T-helper 9 cell (primary cell): ENCODE measurements at places on chromosomes 7 and 10.

DNA sequence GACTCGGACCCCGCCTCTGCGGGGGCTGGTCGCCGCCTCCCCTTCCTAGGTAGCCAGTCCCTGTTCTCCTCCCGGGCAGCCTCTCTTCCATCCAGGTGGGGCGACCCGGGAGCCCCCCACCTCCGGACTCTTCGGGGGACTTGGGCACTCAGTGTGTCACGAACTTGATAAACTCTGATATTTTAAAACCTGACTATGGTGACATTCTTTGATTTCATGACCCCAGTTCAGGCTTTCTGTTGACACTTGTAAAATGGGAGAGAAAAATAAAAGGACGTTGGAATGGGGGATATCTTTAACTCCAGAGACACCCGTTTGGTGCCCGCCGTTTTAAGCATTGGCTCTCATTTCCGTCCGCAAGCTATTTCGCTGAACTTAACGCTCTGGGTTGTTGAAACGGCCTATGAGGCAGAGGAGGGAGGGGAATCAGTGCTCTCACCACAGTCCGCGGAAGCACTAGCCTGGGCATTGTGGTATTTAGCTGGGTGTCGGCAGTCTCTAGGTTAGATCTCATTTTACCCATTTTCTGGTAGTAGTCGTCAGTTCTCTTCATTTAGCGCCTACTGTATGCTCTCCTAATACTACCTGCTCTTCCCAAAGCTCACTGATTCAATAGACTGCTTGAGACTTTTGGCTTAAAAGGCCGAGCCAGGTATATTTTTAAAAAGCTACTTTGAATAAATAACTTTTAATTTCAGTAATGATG, 738 bp downstream of the VPS26A start:
- DNase-seq, result peak; percentile 23

GRCh38 chr10:15121707-15122106, 24.6 kb downstream of the RPP38 start:
- DNase-seq, result no peak

GRCh38 chr7:1741751-1742554, 71.9 kb downstream of the ELFN1 start:
- DNase-seq, result no peak

DNA sequence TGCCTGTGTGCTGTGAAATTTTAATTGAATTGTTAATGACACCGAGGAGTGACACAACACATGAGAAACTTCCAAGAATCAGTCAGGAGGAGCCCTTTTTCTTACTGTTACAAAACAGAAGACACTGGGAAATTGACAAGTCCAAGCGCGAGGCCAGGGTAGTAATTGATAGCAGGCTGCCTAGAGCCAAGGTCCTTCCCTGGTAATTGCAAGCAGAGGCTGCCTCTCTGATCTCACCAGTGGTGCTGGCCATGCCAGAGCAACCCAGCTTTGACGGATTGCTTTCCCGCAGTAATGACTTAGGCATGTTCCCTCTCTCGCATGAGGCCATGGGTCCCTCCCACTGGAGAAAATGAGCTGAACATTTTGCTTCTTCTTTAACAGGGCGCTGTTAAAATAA, 111.5 kb downstream of the LRMDA start:
- no peak for DNase-seq

- DNase-seq, result no peak
Observed at GRCh38 chr7:134932707-134933370, 53.5 kb upstream of the AGBL3 start.

- no peak for DNase-seq
Observed at GRCh38 chr7:138934861-138935260, 46.3 kb downstream of the KIAA1549 start.

GRCh38 chr10:10886861-10887531, 130.7 kb upstream of the CELF2 start:
- DNase-seq, result no peak

DNA sequence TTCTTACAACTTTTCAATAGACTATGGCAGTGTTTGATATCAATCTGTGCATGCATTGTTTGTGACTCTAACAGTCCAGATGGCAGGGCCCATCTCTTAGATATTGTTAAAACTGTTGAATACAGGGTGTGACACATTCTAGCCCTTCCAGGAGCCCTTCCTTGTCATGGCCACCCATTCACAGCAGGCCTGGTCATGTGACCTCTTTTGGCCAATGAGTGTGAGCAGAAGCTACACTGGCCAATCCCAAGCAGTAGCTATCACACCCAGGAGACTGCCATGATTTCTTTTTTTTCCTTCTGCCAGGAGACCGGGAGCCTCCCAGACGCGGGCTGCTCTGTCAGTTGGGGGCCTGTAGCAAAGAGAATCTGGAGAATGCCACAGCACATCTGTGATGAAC, 655.4 kb upstream of the MKI67 start:
- no peak for DNase-seq

- no peak for DNase-seq
Observed at GRCh38 chr7:24325708-24326107, 41.7 kb downstream of the NPY start.

- DNase-seq, result no peak
Observed at GRCh38 chr7:45347804-45348203, 190.2 kb downstream of the RAMP3 start.

DNA sequence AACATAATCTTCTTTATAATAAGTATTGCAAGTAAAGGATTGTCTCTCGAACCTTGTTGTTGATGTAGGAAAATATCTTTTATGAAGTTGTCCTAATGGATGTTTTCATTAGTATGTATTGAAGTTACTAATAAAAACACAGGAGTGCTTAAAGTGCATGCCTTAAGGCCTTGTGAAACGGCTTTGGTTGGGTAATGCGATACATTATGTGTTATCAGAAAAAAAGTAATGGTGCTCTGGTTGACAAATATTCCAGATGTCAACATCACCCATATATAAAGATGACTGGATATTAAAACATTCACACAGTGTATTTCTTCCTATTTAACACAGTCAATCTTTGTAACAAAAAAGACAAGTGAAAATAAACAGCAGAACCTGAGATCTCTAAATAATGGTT, 310.7 kb downstream of the PRKG1 start:
- DNase-seq, result no peak

GRCh38 chr10:13167568-13167967, 6.2 kb downstream of the MCM10 start:
- DNase-seq, result no peak

GRCh38 chr7:88111140-88111743, 108.6 kb downstream of the SRI start:
- DNase-seq, result no peak

- no peak for DNase-seq
Observed at GRCh38 chr7:49718760-49719159, 54.7 kb upstream of the VWC2 start.

- DNase-seq, result no peak
Observed at GRCh38 chr7:140048138-140048537, 14.6 kb downstream of the PARP12 start.

- DNase-seq, result no peak
Observed at GRCh38 chr7:1236831-1237701, 4.4 kb downstream of the UNCX start.

DNA sequence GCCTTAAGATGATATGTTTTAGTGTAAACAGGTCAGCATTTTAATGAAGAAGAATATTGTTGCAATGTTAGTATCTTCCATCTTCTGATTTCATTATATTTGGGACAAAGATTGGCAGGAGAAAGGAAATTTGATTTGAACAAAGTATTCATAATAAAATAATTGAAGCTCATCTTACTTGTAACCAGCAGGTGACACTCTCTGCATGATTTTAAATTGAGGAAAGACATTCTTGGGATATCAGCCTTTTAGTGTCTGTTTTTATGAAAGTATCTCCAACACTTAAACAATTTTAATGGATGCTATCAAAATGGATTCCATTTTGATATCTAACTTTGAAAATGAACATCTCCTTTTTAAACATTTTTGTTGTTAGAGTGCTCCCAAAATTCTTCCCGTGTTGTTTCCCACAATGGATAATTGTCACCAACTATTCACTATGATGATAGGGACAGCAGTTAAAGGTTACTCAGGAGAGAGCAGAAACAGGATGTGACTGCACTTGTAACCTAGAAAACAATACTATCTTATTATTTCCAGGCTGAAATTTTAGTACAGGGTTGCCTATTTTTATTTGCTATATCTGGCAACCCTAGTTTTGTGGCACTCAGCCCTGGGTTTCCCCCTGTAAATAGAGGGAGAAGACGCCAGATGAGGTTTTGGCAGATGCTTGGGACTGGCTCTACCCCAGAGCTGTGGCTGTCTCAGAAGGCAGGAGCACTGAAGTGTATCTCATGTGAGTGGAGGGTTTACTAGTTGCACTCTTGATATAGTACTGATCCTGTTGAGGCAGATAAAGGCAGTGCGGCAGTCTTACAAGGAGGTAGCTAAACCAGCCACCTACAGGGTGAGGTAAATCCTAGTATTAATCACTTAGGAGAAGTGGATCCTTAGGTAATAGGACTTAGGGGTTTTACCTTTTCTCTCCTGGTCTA, 31.0 kb upstream of the ABCB4 start:
- DNase-seq, result no peak

DNA sequence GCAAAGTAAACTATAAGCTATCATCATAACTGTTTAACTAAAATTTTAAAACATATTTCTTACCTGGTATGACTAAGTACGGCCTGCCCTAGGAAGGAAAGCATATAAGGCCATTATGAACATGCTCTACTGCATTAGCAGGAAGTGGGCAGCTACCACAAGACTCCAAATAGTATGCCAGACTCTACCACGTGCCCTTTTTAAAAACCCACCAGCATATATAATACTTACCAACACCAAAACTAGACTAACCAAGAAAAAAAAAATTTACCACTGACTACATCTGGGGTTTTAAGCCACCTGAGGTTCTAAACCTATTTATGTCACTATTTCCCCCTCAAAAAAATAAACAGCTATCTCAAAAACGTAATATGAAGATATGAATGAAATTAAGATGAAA, 30.1 kb downstream of the NUDCD3 start:
- DNase-seq, result peak; percentile 54

GRCh38 chr10:92110039-92110794, 180.7 kb downstream of the CPEB3 start:
- DNase-seq, result no peak

- no peak for DNase-seq
Observed at GRCh38 chr10:106493751-106494150, 670.8 kb downstream of the SORCS1 start.

- DNase-seq, result no peak
Observed at GRCh38 chr10:69061305-69062161, 26.4 kb upstream of the SRGN start.

DNA sequence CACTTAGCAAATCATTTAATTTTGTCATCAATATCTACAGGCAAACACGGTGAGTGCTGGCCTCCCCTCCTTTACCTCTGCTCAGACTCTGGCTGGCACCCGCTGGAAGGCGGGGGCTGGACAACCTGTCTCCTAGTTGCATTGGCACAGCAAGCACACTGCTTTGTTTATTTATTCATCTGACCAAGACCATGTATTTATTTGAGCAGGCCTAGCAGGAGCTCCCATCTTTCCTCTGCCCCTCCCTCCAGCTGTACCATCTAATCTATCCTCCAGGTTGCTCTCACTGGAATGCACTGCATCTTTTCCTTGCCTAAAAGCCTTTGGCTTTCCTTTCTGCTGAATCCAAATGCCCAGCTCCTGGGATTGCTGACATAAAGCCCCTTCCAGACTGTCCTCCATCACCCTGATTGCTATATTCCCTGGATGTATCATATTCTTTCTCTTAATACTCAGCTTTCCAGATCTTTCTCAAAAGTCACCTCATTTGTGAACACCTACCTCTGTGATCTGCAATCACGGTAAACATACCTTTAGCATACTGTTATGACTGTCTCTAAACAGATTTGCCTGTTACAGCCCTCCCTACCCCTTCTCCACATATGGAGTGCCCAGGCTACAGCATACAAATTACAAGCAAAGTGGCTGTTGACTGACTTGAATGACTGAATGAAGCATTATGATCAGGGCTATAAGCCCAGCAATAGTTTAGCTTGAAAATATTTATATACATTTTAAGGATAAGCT, 9.6 kb downstream of the ELMO1 start:
- no peak for DNase-seq

DNA sequence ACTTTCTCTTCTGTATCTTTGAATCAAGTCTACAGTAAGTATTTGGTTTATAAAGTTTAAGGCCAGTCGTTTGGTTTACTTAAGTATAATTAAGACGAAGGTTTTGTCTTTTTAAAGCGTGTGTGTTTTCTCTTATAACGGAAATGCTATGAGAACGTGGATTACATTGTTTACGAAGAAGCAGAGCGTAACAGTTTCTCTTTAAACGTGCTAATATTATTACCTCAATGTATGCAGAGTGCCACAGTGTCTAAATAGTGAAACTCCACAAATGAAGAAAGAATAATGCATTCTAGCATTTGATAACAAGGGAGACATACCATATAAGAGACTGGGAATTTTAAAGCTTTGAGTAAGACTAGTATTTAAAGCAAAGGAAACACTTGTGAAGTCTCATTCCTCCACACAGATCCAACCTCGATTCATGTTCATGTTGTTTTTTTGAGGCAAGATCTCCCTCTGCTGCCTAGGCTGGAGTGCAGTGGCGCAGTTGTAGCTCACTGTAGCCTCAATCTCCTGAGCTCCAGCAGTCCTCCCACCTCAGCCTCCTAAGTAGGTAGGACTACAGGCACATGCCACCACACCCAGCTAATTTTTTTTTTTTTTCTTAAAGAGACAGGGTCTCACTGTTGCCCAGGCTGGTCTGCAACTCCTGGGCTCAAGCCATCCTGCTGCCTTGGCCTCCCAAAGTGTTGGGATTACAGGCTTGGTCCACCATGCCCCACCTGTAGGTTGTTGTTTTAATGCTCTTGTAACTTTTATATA, 75.1 kb downstream of the ANKRD61 start:
- peak; percentile 5 for DNase-seq

- no peak for DNase-seq
Observed at GRCh38 chr10:77156406-77156879, 481.2 kb downstream of the KCNMA1 start.

- DNase-seq, result no peak
Observed at GRCh38 chr10:124959564-124959963, 17.6 kb downstream of the ZRANB1 start.

GRCh38 chr7:1236132-1236661, 3.5 kb downstream of the UNCX start:
- no peak for DNase-seq

DNA sequence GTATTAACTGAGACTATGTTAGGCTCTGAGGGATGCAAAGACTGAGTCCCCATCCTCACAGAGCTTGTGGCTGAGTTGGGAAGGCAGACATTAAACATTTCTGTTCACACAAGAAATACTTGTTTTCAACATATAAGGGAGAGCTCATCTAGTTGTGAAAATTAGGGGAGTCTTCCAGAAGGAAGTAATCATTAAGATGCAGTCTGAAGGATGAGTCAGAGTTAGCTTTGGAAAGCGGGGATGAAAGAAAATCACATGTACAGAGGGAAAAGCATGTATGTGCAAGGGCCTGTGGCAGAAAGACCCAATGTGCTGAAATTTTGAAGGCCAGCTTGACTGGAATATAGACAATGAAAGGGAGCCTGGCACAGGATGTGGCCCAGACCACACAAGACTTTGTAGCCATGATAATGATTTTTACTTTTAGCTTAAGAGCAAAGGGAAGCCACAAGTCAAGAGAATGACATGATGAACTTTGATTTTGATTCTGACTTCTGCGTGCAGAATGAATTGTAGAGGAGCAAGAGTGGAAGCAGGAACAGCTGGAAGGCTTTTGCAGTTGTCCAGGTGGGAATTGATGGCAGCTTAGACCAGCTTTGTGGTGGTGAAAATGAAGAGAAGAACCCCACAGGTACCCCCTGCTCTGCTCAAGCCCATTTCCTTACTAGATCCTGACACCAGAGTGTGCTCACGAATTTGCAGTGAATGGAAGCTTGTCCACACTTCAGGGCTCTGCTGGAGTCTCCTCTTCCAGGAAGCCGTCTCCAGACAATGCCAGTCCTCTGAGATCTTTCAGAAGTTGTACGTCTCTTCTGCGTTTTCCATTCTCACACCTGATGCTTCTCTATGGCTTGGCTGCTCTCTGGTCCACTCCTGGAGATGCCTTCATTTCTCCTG, 115.6 kb downstream of the ATXN7L1 start:
- DNase-seq, result no peak
